ENCODE measurements at places on chromosomes 2 and 18.

DNA sequence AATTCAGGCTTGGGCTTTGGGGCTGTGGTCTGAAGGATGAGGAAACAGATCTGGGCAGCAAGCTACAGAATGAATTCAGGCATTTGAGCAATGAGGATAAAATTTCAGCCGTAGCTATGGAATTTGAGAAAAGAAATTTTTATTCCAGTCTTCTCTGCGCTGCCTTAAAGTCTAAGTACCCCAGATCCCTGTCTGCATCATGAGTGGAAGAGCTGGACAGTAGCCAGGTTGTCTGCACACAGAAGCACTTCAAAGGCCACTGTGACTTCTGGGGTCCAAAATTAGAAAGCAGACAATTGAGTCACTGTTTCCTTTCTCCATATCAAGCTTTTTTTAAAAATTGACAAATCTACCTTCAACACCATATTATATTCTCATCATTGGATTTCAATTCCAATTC, 787.6 kb upstream of the GCFC2 start:
- no peak for DNase-seq

- DNase-seq = no peak
Observed at GRCh38 chr2:28327956-28328922, 64.4 kb upstream of the FOSL2 start.

GRCh38 chr2:150219861-150220260, 267.6 kb downstream of the RND3 start:
- DNase-seq = no peak

DNA sequence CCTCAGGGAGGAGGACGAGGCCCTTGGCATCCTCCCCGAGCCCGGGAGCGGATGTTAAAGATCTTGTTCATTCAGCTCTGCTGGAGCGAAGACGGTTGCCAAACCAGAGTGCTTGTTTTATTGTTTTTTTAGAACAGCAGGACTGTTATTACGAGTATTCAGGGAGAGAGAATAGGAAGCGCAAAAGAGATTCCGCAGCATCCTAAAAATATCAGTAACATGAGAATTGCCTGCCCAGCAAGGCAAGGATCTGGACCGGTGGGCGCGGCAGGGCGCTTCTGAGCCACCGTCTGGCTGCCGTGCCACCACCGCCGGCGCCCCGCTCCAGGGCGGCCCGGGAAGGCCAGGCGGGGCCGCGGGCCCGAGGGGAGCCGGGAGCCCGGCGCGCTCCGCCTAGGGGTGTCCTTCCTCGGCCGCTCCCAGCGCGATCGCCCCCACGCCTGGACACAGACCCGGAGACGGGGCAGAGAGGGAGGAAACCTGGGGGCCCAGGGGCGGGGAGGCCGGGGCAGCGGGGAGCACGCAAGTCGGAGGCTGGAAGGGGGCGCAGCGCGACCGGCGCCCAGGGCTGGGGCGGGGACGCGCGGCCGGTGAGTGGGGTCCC, 843 bp downstream of the CYS1 start:
- no peak for DNase-seq

GRCh38 chr2:199207011-199207410, 250.7 kb downstream of the SATB2 start:
- no peak for DNase-seq

DNA sequence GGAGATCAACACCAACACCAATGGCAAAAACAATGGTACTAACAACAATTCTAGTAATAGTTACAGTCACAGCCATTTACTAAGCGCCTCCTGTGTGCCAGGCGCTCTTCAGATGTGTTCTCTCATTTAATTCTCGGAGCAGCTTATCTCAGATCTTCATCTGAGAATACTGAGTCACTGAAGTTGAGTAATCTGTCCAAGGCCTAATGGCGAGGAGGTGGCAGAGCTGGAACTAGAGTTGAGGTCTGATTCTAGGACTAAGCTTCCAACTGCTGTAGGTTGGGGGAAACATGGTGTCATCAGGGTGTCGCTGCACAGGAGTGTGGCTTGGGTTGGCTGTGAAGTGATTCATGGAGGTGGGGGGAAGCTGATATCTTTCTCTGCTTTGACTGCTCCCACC, 156.1 kb downstream of the DYSF start:
- DNase-seq = no peak

GRCh38 chr18:22872900-22873537, 60.1 kb upstream of the RBBP8 start:
- no peak for DNase-seq

- DNase-seq = no peak
Observed at GRCh38 chr2:99398303-99398702, 61.1 kb downstream of the EIF5B start.

- DNase-seq = no peak
Observed at GRCh38 chr2:176157499-176158185, 535 bp downstream of the HOXD3 start.

- DNase-seq = peak; percentile 31
Observed at GRCh38 chr2:1366546-1367134, 46.6 kb upstream of the TPO start.

DNA sequence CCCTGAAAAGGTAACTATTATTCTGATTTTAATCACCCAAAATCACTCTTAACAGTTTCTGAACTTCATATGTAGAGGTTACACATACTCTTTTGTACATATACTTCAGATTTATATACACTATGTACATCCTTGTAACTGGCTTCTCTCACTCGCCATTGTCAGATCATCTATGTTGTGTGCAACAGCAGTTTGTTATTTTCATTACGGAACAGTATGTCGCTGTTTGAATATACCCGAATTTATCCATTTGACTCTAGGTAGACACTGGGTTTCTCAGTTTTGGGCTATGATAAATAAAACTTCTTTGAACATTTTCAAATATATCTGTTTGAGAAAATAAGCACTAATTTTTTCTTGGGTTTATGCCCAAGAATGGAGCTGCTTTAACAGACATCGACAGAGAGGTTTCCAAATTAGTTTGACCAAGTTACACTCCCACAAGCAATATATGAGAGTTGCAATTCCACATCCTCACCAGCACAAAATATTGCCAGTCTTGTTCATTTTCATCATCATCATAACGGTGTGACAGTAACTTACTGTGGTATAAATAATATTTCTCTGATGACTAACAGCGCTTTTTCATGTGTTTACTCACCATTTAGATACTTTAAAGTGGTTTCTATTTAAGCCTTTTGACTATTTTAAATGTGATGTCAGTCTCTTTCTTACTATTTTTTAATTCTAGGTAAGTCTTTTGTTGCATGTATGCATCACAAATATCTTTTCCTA, 80.9 kb downstream of the SMC6 start:
- DNase-seq = no peak

GRCh38 chr18:75209129-75209950, at the start of gene PTGR3:
Gene PTGR3 (minus strand): TSS chr18:75209139. CDS start chr18:75209058, 81 bp downstream.
- DNase-seq = peak; percentile 86

DNA sequence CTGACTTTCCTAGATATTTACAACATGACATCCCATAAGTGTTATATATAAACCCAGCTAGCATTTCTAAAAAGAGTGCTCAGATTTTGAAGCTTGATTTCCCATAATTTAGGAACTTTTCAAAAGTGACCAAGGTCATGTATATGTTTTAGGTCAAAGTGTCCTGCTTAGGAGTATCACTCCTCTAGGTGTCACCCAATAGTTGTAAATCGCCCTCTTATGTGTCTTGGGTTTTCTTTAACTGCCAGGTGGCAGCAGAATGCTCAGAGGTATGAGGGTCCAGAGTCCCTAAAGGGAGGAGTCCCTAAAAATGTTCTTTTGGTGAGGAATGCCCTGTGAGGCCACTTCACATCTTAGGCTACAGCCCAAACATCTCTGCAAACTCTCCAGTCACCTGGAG, 358.3 kb downstream of the CELF4 start:
- DNase-seq = no peak

DNA sequence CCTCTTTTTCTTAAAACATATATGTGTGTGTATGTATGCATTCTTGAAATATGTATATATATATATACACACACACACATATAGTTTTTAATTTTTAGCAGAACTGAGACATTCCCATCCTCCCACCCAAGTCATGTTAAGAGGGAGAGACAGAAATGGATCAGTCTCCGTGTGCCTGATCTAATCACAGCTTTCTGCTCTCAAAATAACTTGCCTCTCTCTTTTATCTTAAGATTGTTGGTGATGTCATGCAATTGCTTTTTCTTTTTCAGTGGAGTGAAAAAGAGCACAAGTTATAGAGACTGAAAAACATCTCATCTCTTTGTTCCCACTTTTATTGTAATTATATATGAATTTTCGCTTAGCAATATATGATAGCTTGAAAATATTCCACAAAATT, 279.9 kb upstream of the DOK6 start:
- no peak for DNase-seq

DNA sequence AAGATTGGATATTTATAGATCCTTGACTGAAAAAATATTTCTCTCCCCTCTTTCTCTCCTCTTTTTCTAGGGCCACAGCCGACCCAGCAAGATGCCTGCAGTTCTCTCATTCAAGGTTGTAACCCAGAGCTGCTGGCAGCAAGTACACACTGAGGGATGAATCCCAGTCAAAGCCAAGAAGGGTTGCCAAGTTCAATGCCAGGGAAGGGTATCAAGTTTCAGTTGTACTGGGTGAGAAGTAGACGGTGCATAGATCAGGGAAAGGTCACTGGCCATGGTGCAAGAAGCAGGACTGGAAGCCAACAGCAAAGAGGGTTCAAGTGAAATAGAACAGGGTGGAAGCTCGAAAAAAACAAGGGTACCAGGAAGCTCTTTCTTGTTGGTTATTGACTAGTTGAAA, 170.2 kb downstream of the NRP2 start:
- DNase-seq = no peak

DNA sequence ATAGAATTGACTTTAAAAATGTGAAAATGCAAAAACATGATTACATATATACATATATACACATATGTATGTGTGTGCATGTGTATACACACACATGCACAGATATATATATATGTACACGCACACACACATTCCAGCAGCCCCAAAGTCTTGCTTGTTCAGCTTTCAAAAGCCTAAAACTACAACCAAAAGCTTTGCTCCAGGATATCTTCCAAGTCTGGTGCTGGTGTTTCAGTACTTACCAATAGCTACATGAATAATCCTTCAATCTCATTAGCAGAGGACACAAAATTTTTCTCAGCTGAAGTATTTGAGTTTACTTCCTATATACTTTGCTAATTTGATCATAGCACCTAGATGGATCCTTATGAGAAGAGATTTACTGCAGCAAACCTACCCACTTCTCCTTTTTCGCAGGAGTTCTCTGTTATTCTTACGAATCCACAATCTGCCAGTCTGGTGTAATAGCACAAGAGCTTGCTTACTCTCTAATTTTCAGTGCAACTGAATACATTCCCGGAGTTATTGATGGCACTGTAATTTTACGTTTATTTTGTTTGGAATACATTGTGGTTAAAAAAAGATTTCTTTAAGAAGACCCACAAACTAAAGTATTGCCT, 553.3 kb downstream of the ARHGAP15 start:
- DNase-seq = no peak

GRCh38 chr2:191474464-191474863, 203.5 kb upstream of the NABP1 start:
- no peak for DNase-seq

- no peak for DNase-seq
Observed at GRCh38 chr18:64714086-64714485, 565.2 kb upstream of the LINC00305 start.

DNA sequence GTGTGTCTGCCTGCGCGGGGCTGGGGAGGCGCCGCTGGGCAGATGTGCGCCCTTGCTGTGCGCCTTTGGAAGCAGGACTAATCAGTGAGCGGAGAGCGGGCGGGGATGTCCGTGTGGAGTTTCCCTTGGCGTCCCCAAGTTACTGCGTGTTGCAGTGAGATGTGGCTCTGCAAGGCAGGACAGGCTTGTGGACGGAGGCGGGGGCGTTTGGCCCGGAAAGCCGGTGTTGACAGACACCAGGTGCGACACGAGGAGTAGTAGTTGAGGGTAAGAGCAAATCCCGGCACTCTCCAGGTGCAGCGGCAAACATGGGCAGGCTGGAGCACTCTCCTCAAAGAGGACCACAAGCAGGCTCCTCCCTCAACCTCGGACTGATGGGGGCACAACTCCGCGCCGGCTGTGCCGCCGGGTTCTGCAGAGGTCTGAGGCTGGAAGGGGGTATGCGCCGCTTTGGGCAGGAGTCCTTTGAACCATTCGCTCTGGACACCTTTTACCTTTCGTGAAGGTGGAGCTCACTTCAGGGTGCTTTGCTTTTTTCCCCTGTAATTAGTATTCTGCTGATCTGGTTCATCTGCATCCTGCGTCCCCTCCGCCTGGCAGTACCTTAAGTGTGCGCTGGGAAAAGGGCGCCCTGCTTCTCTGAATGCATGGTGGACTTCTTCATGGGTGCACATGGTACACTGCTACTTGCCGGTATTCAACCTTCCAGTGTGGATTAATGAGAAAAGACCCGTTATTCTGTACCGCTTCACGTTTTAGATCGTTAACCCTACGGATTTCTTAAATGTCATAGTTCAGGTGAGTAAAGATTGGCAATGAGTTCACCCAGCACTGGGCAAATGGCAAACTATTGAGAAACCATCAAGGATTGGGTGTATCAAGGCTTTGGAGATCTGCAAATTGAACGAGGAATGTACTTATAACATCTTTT, 608 bp downstream of the CDH7 start:
- DNase-seq = no peak

GRCh38 chr2:208983486-208983885, 440.4 kb upstream of the MAP2 start:
- DNase-seq = no peak

DNA sequence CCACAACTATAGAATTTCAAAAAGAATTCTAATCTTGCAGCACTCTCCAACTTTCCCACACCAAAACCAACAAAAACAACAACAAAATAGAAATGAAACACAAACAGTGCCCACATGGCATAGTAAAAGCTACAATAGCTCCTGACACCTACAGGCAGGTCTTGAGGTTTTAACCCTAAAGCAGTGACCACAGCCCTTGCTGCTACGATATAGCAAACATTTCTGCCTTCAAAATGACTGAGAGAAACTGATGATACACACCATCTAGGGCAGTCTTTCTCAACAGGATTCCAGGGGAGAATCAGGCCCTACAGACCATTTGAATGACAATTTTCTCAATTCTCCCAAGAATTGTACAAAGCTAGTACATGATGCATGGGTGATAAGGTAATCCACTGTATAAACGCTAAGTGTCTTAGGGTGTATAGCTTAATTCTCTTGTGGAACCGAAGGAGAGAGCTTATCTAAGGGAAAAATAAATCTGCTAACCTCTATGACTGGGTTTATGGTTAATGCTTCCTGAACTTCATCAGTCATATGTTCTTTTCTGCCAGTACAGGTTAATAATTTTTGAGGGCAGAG, 46.5 kb downstream of the TRAK2 start:
- DNase-seq = no peak

GRCh38 chr2:10410823-10411437, 37.2 kb downstream of the ODC1 start:
- no peak for DNase-seq

DNA sequence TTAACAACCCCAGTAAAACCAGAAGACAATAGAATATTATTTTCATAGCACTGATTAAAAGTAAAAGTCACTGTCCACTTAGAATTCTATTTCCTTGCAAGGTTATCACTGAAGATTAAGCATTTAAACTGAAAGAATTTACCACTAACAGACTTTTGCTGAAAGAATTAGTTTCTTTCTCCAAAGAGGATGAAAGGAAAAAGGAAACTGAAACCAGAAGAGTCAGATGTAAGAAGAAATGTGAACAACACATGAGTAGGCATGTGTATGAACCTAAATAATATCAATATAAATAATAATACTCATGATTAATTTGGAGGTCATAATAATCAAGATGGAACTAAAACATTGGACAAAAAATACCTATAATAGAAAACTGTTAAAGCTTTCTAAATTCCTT, 82.4 kb upstream of the KLHL29 start:
- no peak for DNase-seq

All from activated CD4-positive, alpha-beta T cell treated with anti-CD3 and anti-CD28 coated beads for 48 hours (primary cell).